Osteoblast (primary cell): ENCODE measurements at places on chromosomes 3 and 15. TPM values are rescaled to one million over a fixed set of nuclear protein-coding genes. Genes with fewer than 3 reads are reported as not detected.

GRCh38 chr3:15636028-15636709 is 34.6 kb downstream of the BTD start:
- peak; percentile 73 for DNase-seq
- peak overlapping the region; percentile 47 for H3K4me3 ChIP-seq
- H3K27ac ChIP-seq, result peak overlapping the region; percentile 93
- H3K4me1 ChIP-seq, result peaks cover 61% of the 10 kb centered on the region
- H3K27me3 ChIP-seq, result no peaks in the 10 kb centered on the region

DNA sequence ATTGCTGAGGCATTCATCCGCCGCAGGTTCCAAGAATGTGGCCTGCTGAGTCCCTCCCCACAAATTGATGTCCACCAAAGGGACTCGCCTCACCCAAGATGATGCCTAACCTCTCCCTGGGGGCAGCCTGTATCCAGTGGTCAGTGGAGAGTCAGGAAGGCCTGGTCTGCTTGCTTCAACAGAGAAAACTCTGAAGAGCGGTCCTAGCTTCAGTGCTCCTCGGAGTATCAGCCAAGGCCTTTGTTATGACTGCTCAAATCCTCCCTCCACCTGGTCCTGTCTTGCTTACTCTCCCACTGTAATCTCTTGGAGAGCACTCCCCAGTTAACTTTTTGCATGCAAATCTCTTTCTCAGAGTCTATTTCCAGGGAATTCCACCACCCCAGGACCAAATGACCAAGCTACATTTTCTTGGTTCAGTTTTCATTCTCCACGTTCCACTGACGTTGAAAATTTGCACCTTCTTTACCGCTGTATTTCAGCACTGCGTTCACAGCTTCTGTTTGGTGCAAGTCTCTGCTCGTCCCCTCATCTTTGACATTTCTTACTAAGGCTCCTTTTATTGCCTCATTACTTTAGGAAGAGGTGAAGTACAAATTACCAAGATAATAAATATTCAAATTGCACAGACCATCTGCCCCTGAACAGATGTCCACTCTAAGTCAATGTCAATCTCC is 22.3 kb downstream of the CMTM7 start:
- no peaks in the 10 kb centered on the region for H3K27me3 ChIP-seq
- no peak overlapping the region for H3K4me3 ChIP-seq
- DNase-seq, result no peak
- H3K4me1 ChIP-seq, result peaks cover 9% of the 10 kb centered on the region
- H3K36me3 ChIP-seq, result no peaks in the 10 kb centered on the region

GRCh38 chr15:84910928-84911623 is 26.6 kb downstream of the SLC28A1 start:
- H3K4me1 ChIP-seq, result peaks cover 39% of the 10 kb centered on the region
- DNase-seq, result peak; percentile 74
- H3K4me3 ChIP-seq, result no peak overlapping the region

DNA sequence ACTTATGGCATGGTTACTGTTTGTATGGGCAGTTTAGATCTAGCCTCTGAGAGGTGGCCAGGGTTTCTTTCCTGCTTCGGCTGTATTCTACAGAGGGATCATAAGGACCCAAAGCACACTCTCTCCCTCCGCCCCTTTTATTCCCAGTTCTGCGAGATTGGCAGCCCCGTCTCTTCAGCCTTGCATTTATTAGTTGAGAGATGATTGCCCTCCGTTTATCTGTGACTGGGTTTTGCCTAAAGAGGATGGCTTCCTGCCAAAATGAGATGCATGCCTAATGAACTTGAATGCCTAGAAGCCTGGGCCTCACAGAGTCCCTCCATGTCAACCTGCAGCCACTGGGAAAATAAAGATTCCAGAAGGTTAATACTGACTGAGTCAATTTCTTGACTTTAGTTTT is 97.1 kb upstream of the CHL1 start:
- H3K36me3 ChIP-seq, result no peaks in the 10 kb centered on the region
- no peak for DNase-seq
- H3K4me3 ChIP-seq, result no peak overlapping the region
- H3K4me1 ChIP-seq, result no peaks in the 10 kb centered on the region

GRCh38 chr3:18761530-18761929 is 336.4 kb upstream of the SATB1 start:
- H3K27me3 ChIP-seq, result no peaks in the 10 kb centered on the region
- H3K36me3 ChIP-seq, result no peaks in the 10 kb centered on the region
- no peaks in the 10 kb centered on the region for H3K4me1 ChIP-seq
- no peak overlapping the region for H3K4me3 ChIP-seq

KCNAB1 gene
- total RNA-seq, result under 0.01 and 0.36 TPM in 2 replicates

GRCh38 chr15:79257454-79257853 is 25.1 kb upstream of the ANKRD34C start:
- H3K36me3 ChIP-seq, result no peaks in the 10 kb centered on the region
- no peak for DNase-seq
- no peaks in the 10 kb centered on the region for H3K27me3 ChIP-seq
- no peaks in the 10 kb centered on the region for H3K4me1 ChIP-seq
- no peak overlapping the region for H3K4me3 ChIP-seq
- no peak overlapping the region for H3K27ac ChIP-seq

SKIC8 gene
- total RNA-seq, result 62.6 and 64.8 TPM in 2 replicates

DNA sequence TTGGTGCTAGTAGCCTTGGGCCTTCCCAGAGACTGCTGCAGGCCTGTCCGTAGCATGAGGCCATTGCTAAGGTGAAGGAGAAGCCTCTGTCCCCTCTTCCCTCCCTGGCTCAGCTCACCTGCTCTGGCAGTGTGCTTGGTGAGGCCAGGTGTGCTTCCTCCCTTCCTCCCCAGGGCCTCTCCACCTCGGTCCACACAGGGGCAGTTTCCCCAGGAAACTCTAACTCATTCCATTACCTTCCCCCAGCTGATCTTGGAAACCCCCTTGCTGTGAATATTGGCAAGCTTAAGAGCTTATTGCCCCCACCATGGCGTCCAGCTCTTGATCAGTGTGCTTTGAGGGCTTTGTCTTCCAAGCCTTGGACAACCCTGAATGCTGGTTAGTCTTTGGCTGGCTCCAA is 52.7 kb downstream of the ZNF445 start:
- DNase-seq, result no peak
- peaks cover 4% of the 10 kb centered on the region for H3K27me3 ChIP-seq
- no peak overlapping the region for H3K27ac ChIP-seq
- no peaks in the 10 kb centered on the region for H3K4me1 ChIP-seq

DNA sequence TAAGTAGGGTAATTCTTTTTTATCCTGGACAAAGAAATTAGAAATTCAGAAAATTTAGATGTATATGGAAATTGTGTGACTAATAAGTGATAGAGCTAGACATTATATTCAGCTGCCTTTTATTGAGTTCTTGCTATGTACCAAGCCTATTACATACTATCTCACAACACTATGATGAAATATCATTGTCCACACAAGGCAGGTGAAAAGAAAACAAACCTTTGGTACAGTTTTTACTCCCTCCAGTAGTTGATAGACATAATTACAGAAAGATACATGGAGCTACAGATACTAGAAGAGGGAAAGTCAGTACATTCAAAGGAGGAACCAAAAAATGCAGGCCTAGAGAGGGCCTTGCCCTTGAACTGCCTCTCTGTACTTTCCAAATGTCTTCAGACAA is 4.8 kb downstream of the IQCH start:
- H3K4me3 ChIP-seq, result no peak overlapping the region
- no peaks in the 10 kb centered on the region for H3K27me3 ChIP-seq
- DNase-seq, result no peak
- H3K4me1 ChIP-seq, result peaks cover 5% of the 10 kb centered on the region
- H3K36me3 ChIP-seq, result no peaks in the 10 kb centered on the region
- no peak overlapping the region for H3K27ac ChIP-seq

DNA sequence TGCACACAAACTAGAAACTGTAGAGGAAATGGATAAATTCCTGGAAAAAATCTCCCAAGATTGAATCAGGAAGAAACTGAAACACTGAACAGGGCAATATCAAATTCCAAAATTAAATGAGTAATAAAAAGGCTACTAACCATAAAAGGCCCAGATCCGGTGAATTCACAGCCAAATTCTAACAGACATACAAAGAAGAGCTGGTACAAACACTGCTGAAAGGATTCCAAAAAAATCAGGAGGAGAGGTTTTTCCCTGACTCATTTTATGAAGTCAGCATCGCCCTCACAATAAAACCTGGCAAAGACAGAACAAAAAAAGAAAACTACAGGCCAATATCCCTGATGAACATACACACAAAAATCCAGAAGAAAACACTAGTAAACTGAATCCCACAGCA is 462.4 kb upstream of the THBS1 start:
- peak overlapping the region; percentile 84 for H3K27ac ChIP-seq
- DNase-seq, result peak; percentile 94
- H3K36me3 ChIP-seq, result no peaks in the 10 kb centered on the region
- H3K4me3 ChIP-seq, result peak overlapping the region; percentile 13
- H3K27me3 ChIP-seq, result no peaks in the 10 kb centered on the region

DNA sequence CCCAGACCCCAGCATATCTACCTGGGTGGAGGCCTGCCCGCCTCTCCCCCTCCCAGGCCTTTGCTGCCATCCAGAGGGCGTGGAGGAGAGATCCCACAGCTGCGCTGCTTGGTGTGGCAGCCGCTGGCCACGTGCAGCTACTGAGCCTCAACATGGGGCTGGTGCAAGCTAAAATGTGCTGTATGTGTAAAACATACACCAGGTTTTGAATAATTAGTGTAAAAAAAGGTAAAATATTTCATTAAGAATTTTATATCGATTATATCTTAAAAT is 95.8 kb downstream of the SEC22A start:
- H3K27me3 ChIP-seq, result peaks cover 15% of the 10 kb centered on the region
- no peak overlapping the region for H3K4me3 ChIP-seq
- no peaks in the 10 kb centered on the region for H3K4me1 ChIP-seq

DNA sequence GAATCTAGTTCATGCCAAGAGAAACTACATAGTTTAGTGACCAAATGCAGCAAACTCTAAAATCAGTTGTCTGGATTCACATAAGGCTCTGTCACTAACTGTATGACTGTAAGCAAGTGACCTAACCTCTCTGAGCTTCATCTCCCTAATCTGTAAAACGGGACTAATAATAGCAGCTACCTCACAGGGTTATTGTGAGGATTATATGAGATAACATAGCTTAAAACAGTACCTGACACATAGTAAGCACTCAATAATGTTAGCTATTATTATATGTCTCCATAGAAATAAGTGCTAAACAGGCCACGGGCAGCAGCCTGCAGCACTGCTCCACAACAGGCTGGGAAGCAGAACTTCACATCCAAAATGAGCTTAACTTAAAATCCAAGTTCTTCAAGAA is 30.2 kb downstream of the NPTN start:
- DNase-seq, result no peak
- H3K27ac ChIP-seq, result peak overlapping the region; percentile 83
- H3K36me3 ChIP-seq, result no peaks in the 10 kb centered on the region
- H3K27me3 ChIP-seq, result no peaks in the 10 kb centered on the region
- no peak overlapping the region for H3K4me3 ChIP-seq

SPTBN5 gene
- total RNA-seq, result under 0.01 and 0.36 TPM in 2 replicates

- H3K36me3 ChIP-seq, result no peaks in the 10 kb centered on the region
- no peak overlapping the region for H3K4me3 ChIP-seq
- H3K27ac ChIP-seq, result no peak overlapping the region
- H3K27me3 ChIP-seq, result no peaks in the 10 kb centered on the region
- no peak for DNase-seq
These were observed 53.9 kb upstream of the PAQR5 start for GRCh38 chr15:69244798-69245197.
